ENCODE measurements at places on chromosomes 4 and X.

DNA sequence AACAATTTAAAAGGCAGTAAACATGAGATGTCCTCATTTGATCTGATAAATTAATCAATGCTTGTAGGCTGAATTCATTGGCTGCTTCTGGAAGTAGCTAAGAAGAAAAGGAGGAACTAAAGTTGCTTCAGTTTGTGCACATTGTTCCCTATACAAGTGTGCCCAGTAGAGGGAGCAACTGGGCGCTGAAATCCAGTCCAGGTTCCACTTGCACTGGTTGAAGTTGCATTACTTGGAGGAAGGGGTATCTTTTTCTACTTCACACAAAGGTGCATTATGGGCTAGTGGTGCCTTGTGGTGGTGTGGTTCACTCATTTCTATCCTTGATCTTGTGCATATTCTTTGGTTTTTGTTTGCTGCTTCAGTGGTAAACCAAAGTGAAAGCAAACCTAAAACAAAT lies 67.9 kb upstream of the SOX3 start:
- DNase-seq, result no peak

DNA sequence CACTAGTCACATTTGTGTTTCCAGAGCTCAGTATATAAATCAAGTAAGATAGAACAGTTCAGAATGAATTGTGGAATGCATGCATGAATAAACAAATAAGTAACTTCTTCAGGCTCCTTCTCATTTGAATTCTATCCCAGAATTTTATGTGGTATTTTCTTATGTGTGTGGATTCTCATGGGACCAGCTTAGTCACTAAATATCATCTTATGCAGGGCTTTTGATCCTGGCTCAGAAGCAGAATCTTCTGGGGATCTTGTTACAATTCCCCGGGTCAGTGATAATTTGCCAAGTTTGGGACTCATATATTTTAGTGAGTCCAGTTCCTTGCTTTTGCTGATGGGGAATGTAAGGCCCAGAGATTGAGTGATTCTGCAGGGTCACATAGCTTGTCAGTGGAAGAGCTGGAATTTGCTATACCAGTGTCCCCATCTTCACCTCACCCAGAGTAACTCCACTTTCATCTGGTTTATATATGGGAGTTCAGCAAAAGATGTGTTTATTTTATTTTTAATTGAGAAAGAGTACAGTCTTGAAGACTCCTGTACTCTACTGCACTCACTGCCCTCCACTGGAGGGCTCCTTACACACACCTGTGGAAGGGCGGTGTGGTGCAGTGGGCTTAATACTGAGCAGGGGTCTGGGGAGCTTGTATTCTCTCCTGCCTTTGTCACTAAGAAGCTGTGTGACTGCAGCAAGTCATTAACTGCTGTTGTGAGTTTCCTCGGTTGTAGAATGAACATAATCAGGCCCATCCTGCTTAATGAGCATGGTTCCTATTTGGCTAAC lies 198.2 kb upstream of the CXorf66 start:
- no peak for DNase-seq

DNA sequence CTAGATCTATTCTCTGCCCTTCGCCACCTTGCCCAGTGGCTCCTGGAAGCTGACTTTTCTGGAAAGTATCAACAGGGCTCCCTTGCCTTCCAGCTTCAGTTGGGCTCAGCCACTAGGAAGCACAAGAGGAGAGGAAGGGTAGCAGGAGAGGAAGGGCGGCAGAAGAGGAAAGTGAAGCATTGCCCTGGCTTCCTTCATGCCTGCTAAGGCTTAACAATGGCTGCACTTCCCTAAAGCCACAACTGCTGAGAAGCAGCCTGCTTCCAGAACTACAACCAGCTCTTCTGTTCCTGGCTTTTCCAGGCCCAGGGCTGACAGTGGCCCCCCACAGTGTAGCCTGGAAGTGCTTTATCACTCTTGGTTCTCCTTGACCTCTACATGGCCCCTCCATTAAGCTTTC lies 29.1 kb upstream of the PGM2 start:
- no peak for DNase-seq

DNA sequence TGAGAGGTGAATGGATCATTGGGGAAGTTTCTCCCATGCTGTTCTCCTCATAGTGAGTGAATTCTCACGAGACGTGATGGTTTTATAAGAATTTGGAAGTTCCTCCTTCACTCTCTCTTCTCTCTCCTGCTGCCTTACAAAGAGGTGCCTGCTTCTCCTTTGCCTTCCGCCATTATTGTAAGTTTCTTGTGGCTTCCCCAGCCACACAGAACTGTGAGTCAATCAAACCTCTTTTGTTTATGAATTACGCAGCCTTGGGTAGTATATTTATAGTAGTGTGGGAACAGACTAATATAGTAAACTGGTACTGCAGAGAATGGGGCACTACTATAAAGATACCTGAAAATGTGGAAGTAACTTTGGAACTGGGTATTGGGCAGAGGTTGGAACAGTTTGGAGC lies 7.8 kb upstream of the CTAG2 start:
- DNase-seq, result no peak

DNA sequence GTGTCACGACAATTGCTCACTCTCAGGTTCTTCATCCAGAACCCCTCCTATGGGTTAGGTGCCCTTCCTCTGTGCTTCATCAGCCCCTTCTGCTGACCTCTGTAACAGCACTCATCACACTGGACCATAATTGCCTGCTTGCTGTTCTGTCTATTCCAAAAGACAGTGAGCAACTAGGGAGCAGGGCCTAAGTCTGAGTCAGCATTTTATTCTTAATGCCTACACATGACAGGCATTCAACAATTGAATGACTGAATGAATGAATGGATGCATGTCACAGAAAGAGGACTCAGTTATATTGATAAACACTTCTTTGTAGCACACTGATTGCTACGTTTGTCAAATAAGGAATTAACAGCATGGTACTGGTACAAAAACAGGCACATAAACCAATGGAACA lies 317.0 kb downstream of the ZIC3 start:
- no peak for DNase-seq

- no peak for DNase-seq
Observed at GRCh38 chr4:7212921-7213320, 20.6 kb downstream of the SORCS2 start.

- DNase-seq, result no peak
Observed at GRCh38 chr4:10078481-10079233, 37.9 kb downstream of the WDR1 start.

Data from smooth muscle cell of the brain vasculature (primary cell).